ENCODE measurements at places on chromosomes 1 and 21.

- DNase-seq, result no peak
Measured at GRCh38 chr1:110961902-110962301, 1.8 kb downstream of the LRIF1 start.

- DNase-seq, result no peak
Measured at GRCh38 chr1:222923506-222923905, 108.7 kb downstream of the DISP1 start.

GRCh38 chr1:8722366-8722765 lies 95.1 kb downstream of the RERE start:
- DNase-seq, result no peak

DNA sequence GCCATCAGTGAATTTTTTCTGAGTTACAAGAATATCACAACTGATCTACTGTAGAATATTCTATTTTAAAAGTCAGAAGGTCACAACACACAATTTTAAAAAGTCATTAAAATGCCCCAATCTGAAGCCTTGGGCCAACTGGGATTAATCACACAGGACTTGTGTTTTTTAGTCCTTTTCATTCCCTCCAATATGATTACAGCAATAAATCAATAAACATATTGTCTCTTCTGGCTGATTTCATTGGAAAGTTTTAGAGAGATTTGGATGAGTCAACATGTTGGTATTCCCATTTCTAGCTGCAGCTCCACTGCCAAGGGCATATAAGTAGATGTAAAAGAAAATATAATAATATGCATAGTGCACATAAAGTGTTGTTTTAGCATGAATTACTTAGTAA lies 85.8 kb downstream of the NIBAN1 start:
- DNase-seq, result no peak

- DNase-seq, result no peak
Measured at GRCh38 chr1:45043094-45043493, 31.0 kb downstream of the UROD start.

DNA sequence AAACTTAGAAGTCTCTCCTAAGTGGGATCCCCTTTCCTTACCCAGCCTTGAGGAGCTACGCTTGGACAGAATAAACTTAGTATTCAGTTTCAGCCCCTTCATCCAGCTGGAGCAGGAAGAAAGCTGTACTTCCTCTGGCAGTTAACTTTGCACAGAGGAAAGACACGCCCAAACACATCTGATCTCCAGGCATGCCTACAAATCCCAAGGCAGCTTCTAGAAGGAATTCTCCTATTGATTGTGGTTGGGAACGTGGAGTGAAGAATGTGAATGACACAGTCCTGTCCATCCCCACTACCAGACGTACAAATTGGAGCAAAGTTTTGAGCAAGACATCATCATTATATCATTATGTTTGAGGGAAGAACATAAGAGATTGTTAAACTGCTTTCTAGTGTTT lies 6.6 kb upstream of the AK4 start:
- DNase-seq, result no peak

GRCh38 chr1:206507284-206508129 lies at the start of gene RASSF5:
RASSF5 (plus strand) TSS chr1:206507531; CDS start chr1:206507603, 72 bp downstream.
- peak; percentile 5 for DNase-seq

- DNase-seq, result no peak
Measured at GRCh38 chr1:201559679-201560162, 20.8 kb downstream of the NAV1 start.

DNA sequence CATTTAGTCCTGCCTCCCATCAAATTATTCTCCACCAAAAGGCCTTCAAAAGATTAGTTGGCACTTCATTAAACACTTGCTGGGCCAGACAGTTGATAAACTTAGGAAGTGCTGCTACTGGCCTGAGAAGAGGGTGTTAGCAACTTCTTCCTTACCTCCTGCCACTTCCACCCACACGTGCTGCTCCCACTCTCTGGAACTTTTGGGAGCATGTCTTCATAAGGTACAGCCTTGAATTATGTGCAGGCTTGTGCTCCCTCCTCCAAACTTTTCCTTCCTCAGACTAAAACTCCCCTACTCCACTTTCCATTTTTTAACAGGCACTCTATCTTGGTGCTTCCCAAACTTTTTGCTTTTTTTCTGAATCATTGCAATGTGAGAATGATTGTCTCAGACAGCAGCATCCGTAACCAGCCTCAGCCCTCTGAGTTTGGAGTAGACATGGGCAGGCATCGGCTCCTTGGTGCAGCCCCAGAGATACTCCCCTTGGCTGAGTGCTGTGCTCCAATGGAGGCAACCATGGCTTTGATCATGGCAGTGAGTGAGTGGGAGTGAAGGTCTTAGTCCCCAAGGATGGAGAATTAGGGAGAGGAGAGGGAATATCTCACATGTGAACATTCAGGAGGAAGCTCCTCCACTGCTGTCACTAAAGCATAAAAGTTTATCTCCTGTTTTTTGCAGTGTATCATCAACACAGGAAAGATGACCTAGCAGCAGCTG lies 8.7 kb upstream of the LELP1 start:
- DNase-seq, result no peak

DNA sequence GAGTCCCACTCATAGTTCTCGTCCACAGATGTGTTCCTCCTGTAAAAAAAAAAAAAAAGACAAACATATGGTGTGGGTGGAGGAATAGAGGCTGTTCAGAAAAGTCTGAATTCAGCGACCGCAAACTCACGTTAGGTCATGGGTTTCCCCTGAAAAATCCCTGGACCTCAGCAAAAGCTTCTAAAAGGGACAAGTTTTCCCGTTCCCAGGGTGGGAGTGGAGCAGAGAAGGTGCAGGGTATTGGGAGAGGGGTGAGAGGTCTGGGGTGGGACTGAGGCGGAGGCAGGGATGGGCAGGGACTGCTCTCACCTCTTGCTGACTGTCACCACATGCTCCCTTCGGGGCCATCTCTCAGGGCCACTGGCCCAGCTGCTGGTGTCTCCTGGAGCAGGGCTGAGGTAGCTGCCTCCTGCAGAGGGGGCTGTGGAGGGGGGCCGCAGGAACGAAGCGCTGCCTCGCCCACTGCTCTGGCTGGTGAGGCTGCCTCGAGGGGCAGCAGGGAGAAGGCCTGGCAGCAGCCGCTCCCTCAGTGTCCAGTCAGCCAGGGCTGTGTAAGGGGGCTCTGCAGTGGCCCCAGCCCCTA lies 2.6 kb upstream of the TAGLN2 start:
- no peak for DNase-seq

- no peak for DNase-seq
Measured at GRCh38 chr1:109756848-109757521, 6.7 kb downstream of the EPS8L3 start.

DNA sequence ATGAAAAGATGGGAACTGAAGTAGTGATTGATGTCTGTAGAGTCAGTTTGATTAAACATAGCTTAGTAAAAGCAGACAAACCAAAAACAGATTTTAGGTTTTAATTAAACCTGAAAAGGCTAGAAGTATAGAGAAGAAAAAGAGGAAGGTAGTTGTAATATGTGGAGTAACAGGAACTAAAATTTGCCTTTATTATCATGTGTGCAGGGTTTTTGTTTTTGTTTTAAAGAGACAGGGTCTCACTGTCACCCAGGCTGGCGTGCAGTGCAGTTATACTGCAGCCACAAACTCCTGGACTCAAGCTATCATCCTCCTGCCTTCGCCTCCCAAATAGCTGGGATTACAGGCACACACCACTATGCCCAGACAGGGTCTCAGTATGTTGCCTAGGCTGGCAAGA lies 6.0 kb downstream of the TOR1AIP1 start:
- no peak for DNase-seq

- DNase-seq, result no peak
Measured at GRCh38 chr1:86224651-86225310, 68.2 kb upstream of the COL24A1 start.

GRCh38 chr1:29962336-29962735 lies 726.0 kb downstream of the PTPRU start:
- DNase-seq, result no peak

GRCh38 chr1:234433563-234434285 lies 45.3 kb downstream of the TARBP1 start:
- DNase-seq, result no peak

DNA sequence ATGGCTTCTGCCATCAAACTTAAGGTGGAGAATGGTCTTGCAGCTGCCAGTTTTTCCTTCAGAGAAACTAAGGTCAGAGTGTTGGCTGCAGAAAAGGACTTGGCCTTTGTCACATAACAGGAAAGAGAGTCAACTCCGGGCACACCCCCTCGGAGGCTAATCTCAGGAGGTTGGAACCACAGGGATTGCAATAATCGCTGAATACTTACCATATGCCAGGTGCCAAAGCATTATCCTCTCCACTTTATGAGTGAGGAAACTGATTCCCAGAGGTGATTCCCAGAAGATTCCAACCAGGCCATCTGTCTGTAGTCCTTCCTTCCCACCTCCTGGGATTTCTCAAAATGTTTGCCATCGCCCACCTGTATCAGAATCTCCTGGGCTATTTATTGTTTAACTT lies 54.0 kb downstream of the LACTBL1 start:
- DNase-seq, result no peak

GRCh38 chr1:59900640-59901039 lies 25.9 kb downstream of the CYP2J2 start:
- DNase-seq, result no peak

DNA sequence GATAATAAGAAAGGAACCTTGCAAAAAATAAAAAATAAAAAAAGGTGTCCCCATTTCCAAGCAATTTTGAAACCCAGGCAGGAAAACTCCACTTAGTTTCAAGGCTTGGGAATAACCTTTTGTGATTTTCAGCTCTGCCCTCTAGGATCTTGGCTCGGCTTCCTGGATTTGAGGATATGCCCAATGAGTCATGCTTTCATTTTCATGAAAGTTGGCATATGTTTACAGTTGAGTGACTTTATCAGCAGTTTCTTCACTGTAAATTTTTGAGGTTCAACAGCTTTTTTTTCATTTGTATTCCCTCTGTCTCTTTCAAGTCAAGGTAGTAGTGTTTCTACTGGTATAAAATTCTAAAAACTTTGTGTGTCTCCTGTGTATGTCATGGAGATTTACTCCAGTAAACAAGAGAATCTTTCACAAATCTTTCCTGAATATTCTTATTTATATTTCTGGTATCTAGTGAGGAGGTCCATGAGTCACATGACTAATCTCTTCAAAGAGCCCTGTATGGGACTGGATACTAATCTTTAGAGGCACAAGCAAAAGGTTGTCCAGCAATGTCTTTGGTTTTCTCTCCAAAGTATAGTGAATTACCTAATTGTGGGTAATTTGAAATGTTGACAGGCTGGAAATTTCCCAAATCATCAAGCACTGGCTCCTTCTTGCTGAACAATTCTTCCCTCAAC lies 335.3 kb downstream of the BRINP2 start:
- DNase-seq, result no peak

DNA sequence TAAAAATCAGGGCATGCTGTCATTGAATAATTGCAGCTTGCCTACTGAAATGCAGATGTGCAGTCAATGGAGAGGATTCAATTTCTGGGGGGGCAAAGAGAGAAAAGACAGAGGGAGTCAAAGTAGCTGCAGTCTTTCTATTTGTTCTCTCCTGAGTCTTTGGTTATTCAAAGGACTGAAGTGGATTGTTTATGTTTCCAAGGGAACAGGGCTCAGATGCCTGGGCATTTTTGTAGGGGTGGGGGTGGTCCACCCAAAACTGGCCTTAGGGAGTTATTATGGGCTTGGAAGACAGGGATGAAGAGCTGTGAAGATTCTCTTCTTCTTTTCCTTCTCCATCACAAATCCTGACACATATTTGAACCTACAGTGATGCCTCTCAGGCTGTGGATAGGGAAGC lies 408.8 kb upstream of the DAB1 start:
- DNase-seq, result no peak

- DNase-seq, result no peak
Measured at GRCh38 chr1:98126740-98127139, 205.9 kb upstream of the DPYD start.

- no peak for DNase-seq
Measured at GRCh38 chr1:154719586-154720327, 111.8 kb upstream of the ADAR start.

GRCh38 chr1:28173151-28173979 lies 3.1 kb downstream of the PTAFR start:
- peak; percentile 28 for DNase-seq

- DNase-seq, result no peak
Measured at GRCh38 chr1:50971748-50972305, 1.8 kb downstream of the CDKN2C start.
